Activated naive CD4-positive, alpha-beta T cell treated with anti-CD3 and anti-CD28 coated beads, Interleukin-2, amount 50 U/mL, for 72 hours (primary cell): ENCODE measurements at places on chromosomes 13 and 19. TPM values are rescaled to one million over a fixed set of nuclear protein-coding genes. Genes with fewer than 3 reads are reported as not detected.

The RPS16 gene
- 3,128 TPM for total RNA-seq

The TCF3 gene
- total RNA-seq = 65.2 TPM

The DCT gene
- 0.34 TPM for total RNA-seq

The ITM2B gene
- total RNA-seq = 146 TPM

The KLK15 gene
- not detected for total RNA-seq

The TTYH1 gene
- total RNA-seq = 0.37 TPM

The ZFP28 gene
- total RNA-seq = 5.0 TPM

The NCR1 gene
- total RNA-seq = 0.89 TPM

The KCNK6 gene
- 12.1 TPM for total RNA-seq
